ENCODE measurements at places on chromosomes 6 and 20. TPM values are rescaled to one million over a fixed set of nuclear protein-coding genes. Genes with fewer than 3 reads are reported as not detected.

SYCP2L gene
- 1.3 TPM for polyA plus RNA-seq

ERVFRD-1 gene
- polyA plus RNA-seq, result 0.15 TPM

FAM83B gene
- not detected for polyA plus RNA-seq

MYLK4 gene
- polyA plus RNA-seq, result 11.2 TPM

SLC24A3 gene
- 22.8 TPM for polyA plus RNA-seq

BANF2 gene
- not detected for polyA plus RNA-seq

LINC00237 gene
- polyA plus RNA-seq, result not detected

SLC22A7 gene
- not detected for polyA plus RNA-seq

GJA10 gene
- polyA plus RNA-seq, result not detected

DNA sequence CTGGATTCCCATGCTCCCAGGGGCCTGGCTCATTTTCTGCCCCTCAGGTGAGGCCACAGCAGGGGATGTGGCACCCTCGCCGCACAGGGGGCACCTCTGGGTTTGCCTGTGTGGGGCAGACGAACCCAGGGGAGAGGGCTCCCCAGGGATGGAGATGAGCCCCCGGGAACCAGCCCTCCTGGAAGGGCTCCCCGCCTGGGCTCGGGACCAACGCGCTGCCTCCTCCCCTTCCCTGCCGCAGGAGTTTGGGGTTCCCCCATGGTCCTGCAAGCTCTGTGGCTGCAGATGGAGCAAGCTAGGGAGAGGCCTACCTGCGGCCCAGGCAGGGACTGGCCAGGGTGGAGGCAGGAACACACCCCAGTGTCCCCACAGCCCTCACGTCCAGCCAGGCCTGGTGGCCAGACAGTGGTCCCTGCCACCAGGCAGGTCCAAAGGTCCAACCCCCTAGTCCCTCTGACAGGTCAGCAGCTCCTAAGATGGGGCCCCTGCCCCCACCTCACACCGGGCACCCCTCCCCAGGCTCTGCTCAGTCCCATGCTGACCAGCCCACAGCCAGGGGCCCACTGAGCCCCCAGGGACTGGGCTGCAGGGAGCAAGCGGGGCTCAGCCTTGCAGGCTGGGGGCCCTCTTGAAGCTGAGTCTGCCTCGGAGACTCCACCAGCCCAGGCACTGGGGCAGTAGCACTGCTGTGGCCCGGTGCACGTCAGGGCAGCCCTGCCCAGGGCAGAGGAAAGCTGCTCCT lies 13.7 kb downstream of the LAMA5 start:
- DNase-seq, result no peak

DNA sequence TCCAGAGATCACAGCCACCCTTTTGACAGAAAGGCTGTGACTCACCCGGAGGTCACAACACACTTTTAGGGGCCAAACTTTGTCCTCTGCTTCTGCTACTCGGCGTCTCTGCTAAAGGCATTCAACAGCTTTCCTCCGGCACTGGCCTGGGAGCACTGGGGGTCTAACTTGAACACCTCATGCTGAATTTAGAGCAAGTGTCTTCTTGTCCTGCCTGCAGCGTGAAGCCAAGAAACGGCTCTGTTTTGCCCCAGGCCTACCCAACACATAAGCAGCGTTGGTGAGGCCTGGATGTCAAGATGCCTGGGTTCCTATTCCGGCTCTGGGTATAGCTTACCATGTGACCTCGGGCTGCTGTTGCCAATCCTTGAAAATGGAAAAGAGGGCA lies 2.3 kb downstream of the CDH22 start:
- no peak for DNase-seq

- DNase-seq, result no peak
Observed at GRCh38 chr6:112910256-112910655, 563.1 kb downstream of the RFPL4B start.

- no peak for DNase-seq
Observed at GRCh38 chr20:36997121-36997520, 45.6 kb upstream of the SAMHD1 start.

GRCh38 chr6:10550764-10551163 lies 29.6 kb downstream of the GCNT2 start:
- no peak for DNase-seq

DNA sequence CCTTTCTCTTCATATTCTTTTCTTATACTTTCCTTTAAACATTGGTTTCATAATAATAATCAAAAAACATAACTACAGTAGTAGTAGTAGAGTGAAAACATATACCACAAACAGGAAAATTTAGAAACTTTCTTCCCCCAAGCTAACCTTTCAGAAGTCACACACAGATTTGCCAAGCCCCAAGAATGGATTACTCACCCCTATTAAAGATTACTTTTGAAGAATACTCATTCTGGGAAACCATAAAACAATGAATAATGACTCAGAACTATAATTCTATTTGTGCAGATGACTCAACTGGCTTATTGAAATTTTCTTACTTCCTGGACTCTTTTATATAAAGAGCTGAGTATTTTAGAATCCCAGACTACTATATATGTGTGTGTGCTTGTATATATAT lies 119.4 kb upstream of the GJE1 start:
- DNase-seq, result no peak

DNA sequence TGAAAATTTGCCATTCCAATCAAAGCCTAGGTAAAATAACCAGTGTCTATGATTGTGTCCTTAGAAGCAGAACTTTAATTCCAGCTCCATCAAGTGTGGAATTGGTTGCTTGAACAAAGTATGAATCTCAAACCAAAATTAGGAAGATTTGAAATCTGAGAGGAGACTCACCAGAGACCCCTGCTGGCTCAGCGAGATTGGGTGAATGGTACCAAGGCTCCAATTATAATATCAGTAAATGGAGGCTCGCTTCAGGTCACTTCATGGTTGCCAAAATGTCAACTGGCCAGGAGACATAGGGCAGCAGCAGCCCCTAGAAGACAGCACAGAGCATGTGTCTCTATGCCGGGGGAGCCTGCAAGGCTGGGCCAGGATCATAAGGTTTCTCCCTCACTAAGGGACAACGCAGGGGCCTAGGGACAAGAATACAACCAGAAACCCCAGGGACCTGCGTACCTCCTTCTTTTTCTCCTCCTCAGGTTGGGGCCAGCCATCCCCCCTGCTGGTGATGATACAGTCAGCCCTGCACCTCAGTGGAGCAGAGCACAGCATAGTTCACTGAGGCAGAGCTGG lies 14.0 kb downstream of the RBL1 start:
- DNase-seq, result no peak

- no peak for DNase-seq
Observed at GRCh38 chr6:9412951-9413559, 977.7 kb upstream of the SLC35B3 start.

- no peak for DNase-seq
Observed at GRCh38 chr20:62732031-62732760, 23.6 kb downstream of the NTSR1 start.

- DNase-seq, result no peak
Observed at GRCh38 chr6:42100029-42100901, 42.2 kb downstream of the C6orf132 start.

DNA sequence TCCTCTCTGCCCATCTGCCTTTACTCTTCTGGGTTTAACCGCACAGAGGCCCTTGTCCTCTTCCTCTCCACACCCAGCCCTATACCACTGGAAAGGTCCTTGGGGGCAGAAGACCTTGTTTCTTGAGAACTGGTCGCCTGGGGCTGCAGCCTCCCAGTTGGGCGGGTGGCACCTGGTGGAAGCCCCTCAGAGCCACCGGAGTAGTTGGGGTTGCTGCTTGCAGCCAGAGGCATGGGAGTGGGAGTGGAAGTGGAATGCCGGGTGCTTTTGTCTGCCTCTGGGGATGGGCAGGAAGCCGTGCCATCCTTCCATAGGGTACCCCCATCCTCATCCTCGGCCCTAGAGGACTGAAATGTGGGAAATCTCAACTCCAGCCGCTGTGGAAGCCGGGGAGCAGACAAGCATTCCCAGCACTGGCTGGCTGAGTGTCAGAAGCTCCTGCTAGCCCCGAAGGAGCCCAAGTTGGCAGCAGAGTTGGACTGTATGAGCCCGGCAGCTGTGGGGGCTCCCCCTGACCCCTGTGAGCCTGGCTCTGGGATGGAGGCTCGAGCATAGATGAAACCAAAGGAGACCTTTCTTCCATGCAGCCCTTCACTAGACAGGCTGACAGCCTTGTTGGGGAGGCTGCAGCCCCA lies 1.2 kb downstream of the VSTM2L start:
- no peak for DNase-seq

GRCh38 chr6:21091411-21091810 lies 502.1 kb upstream of the SOX4 start:
- DNase-seq, result no peak

DNA sequence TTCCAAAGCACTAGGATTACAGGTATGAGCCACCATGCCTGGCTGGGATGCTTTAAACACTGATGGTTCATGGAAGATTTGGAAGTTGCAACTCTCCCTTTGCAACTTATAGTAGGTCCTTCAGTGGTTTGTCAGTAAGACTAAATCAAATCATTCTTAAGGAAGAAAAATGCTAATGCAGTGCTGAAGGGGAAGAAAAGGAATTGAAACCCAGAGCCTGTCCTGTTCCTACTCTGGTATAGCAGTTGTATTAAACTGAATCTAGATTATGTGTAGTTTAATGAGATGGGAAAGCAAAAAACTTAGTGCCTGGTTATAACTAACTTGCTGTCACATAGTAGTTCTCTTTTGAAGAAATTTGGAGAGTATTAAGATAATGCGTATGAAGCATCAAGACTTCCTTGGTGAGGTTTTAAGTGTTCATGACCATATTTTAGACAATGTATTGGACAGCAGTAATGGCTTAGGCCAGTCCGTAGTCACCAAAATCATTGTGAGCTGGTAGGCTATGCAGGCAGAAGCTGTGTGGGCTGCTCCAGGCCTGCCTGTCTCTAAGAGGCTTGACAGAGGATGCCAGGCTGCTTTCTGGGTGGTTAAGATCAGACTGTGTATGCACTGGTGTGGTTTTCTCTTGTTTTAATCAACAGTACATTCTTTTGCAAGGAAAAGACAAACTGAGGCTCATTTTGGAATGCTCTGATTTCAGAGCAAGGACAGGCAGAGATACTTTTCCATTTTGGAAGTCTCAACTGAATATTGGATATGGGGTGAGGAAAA lies 14.0 kb downstream of the PAQR8 start:
- no peak for DNase-seq

DNA sequence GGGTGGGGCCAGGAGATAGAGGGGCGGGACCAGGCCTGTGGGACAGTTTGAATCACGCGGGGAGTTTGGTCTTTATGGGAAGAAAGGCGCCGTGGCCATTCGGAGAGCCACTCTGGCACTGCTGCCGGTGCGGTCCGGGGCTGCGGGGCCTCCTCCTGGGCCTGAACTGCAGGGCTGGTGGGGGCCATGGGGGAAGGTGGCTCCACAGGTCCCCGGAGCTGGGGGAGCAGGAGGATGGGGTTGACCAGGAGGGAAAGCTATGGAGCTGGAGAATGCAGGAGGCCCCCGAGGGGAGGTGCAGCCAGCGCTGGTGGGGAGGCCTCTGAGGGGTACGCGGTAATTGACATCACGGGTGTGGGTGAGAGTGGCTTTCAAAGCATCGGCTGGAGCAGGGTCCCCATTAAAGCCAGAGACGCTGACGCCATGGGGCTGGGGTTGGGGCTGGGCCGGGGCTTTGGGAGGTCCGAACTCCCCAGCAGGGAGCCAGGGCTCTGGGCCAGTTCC lies 1.8 kb upstream of the BHLHE23 start:
- no peak for DNase-seq

- DNase-seq, result no peak
Observed at GRCh38 chr6:52697903-52698302, 27.0 kb downstream of the TMEM14A start.

DNA sequence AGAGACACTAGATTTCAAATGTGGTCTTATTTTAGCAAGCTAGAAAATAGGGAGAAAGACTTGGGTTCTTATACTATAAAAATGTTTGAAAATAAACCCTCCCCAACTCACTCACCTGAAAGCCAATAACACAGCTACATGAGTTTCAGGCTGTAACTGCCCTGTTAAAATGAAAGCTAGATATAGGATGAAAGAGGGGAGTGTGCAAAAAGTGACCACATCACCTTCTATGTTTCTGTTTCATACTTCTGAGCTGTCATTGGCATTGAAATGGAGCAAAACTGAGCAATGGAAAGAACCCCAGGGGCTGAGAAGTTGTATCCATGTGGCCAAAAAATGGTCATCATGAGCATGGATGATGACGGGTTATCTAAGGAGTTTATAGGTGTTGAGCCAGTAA lies 148.1 kb upstream of the TENT5A start:
- no peak for DNase-seq

DNA sequence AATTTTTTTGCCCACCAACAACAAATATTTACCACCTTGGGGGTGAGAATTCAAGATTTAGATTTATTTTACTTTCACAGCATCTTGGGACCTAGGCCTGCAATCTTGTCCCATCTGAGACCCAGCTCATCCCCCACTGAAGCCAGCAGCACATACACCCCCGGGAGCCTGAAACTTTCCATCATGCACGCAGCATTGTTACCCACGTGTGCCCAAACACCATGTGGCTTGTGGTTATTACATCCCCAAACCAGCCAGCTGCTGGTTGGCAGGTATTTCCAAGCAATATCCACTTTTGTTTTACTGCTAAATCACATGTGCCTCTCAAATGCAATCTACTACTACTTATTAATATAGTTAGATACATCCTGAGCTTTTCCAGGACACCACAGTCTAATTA lies 149.3 kb upstream of the NT5E start:
- DNase-seq, result no peak

DNA sequence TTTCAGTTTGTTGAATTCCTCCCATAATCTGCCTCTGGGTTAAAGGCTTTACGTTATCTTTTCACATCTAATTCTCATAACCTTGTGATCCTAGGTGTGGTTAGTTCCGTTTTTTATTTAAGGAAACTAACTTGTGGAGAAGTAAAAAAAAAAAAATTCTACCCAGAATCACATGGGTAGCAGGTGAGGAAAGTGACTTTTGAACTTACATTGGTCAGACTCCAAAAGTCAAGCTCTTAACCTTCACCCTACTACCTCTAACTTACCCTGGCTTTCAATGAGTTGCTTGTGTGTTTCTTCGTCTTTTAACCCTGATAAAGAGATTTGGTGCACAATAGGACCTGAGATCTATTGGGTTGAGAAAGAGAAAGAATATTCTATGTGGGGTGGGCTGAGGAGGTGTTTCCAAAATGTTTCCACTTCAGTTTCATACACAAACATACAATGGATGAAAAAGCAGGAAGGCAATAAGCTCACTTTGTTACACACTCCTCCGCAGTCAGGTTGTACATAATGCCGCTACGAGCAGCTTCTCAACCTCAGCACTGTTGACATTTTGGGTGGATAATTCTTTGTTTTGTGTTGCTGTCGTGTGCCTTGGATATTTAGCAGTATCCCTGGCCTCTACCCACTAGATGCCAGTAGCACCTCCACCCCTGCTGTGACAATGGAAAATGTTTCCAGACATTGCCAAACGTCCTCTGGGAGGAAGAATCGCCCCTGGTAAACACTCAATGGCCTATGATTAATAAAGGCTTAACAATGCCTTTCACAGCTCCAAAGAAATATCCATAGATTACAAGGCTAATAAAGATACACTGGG lies 193.0 kb upstream of the ZNF217 start:
- DNase-seq, result no peak

- DNase-seq, result peak; percentile 62
Observed at GRCh38 chr6:113564371-113565171, 292.6 kb upstream of the MARCKS start.

- DNase-seq, result peak; percentile 14
Observed at GRCh38 chr6:154080461-154081189, 41.6 kb downstream of the OPRM1 start.

GRCh38 chr6:3446184-3446583 lies 10.7 kb downstream of the SLC22A23 start:
- no peak for DNase-seq

- no peak for DNase-seq
Observed at GRCh38 chr6:170174124-170174770, 116.6 kb downstream of the DLL1 start.

- no peak for DNase-seq
Observed at GRCh38 chr20:60062431-60063047, 104.3 kb downstream of the CDH26 start.

- no peak for DNase-seq
Observed at GRCh38 chr6:157563611-157564284, 182.8 kb downstream of the ZDHHC14 start.

All from forelimb muscle (tissue), 1 donor.